ENCODE measurements at places on chromosomes 16 and 17.

- no peak for DNase-seq
These were observed 7.0 kb upstream of the OR2C1 start for GRCh38 chr16:3348547-3349167.

- no peak for DNase-seq
These were observed 1.5 kb downstream of the FLCN start for GRCh38 chr17:17235212-17236174.

- no peak for DNase-seq
These were observed 4.8 kb downstream of the TNP2 start for GRCh38 chr16:11264155-11264832.

GRCh38 chr17:65941356-65941899 lies 250.5 kb downstream of the CEP112 start:
- no peak for DNase-seq

GRCh38 chr16:28548306-28548802 lies 5.4 kb upstream of the SGF29 start:
- DNase-seq: no peak

- DNase-seq: no peak
These were observed 8.1 kb upstream of the DNASE1 start for GRCh38 chr16:3646348-3646920.

DNA sequence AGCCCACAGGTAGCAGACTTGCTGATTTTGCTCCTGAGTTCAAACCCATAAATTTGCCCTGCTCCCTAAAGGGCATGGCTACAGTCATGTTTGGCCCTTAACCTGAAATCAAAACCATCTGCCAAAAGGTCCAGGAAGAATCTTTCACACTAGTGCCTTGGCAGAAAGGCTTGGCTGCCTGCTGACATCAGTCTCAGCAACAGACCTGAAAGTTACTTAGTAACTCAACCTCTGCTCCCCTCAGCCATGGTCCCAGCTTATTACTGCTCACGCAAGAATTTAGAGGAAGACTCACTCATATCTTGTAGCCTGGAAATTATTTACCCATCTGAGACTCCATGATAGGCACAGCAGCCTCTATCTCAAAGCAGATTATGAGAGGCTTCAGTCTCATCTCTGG lies 98.0 kb upstream of the KIF2B start:
- no peak for DNase-seq

GRCh38 chr16:31201582-31202413 lies 762 bp downstream of the PYCARD start:
- DNase-seq: no peak

DNA sequence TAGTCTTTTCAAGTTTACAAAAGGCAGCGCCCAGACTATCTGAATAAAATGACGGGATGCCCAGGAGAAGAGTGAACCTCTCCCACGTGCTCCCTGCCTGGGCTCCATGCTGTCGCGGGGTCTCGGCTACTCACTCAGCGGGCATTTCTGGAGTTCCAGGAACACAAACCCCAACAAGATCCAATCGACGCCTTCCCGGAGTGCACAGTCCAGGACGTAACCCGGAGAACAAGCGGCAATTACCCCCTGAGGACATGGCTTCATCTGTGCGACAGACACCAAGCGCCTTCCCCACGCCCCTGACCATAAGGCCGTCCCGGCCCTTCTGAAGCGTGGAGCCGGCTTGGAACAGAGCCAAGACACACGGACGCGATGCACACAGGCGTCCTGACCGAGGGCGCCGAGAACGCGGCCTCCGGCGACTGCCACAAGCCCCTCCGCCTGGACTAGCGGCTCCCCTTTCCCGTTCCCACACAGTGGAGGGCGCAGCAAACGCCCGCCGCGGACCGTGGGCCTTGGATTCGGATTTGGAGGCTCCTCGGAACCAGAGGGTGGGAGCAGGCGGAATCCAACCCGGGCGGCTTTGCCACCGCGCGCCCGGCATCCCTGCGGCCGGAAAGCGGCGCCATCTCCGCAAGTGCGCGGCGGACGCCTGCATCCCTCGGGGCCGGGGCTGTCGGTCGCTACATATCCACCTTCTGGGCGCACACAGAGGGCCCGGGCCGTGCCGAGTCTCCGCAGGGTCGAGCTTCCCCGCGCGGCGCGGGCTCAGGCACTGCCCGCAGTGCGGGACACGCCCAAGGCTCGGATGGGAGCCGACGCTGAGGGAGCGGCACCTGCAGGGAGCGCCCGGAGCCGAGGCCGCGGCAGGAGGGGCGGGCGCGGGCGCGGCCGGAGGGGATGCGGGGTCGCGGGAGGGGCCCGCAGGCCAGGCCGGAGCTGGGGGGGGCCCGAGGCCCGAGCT lies 725 bp downstream of the ABCA3 start:
- no peak for DNase-seq

GRCh38 chr17:4163951-4164350 lies 21.0 kb downstream of the CYB5D2 start:
- no peak for DNase-seq

DNA sequence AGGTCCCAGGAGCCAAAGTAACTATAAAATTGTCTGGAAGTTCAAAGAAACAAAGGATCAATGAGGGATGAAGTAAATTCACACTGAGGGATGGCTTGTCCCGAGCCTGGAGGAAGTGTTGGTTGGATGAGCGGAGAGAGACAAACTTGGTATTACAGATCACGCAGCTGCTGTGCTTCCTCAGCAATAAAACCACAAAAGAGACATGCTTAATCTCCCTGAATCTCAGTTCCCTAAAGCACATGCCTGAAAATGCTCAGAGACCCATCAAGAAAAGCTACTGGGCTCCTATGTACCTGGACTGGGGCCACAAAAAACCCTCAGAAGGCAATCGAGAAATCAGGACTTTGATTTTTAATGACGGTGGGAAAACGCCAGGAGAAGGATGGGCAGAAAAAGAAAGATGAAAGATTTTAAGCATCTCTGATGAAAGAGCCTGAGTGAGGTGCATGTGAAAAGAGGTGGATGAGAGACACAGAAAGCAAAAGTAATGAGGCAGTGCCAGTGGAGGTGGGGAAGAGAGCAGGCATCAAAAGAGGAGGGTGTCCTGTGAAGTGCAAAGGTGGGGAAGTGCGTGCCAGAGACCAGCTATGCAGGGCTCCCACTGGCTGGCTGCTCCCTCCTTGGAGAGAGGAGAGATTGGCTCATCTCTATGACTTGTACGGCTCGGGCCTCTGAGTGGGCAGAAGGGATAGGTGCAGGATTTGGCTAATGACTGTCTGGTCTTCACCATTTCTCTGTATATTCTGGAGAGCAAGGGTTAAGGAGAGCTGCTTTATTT lies 143.7 kb downstream of the ABCC12 start:
- no peak for DNase-seq

GRCh38 chr16:57940382-57940966 lies 30.5 kb downstream of the CNGB1 start:
- DNase-seq: no peak

DNA sequence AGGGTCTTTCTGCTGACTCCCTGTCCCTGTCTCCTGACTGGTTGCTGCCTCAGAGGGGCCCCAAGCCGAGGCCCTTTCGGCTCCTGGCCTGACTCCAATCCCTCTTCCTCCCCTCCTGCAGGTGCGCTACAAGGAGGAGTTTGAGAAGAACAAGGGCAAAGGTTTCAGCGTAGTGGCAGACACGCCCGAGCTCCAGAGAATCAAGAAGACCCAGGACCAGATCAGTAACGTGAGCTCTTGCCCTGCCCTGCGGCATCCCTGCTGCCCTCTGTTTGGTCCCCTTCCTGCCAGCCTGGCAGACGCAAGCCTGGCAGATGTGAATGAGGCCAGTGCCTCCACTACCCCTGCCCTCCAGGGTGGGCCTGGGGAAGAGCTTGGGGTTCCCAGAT lies 27.1 kb upstream of the LASP1NB start:
- DNase-seq: no peak

DNA sequence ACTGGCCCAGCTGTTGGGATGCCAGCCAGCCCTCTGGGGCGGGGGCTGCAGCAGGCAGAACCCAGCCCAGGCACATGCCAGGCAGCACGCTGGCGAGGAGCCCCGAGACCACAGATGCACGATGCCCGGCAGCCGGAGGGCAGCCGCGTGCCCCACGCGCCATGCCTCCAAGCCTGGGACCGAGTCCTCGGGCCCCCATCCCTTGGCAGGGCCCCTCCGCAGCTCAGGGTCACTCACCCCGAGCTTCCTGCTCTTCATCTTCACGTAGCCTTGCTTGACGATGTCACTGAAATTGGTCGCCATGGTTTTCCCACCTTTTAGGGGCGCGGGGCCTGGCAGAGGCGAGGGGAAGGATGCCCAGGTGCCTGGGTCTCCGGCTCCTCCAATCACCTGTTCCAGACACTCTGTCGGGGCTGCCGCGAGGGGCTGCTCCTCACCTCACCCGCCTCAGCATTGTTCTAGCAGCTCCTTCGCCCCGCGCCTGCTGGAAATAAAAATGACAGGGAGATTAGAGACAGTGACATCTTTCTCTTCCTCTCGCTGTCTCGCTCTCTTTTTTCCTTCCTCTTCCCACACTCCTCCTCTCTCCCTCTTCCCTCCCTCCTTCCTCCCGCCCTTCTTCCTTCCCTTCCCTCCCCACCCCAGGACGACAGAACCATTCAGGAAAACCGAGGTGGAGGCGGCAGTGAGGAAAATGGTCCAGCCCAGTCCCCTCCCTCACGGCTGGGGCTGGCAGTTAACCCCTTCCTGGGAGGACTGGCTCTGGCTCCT lies 6.9 kb downstream of the DOK4 start:
- DNase-seq: peak; percentile 5

DNA sequence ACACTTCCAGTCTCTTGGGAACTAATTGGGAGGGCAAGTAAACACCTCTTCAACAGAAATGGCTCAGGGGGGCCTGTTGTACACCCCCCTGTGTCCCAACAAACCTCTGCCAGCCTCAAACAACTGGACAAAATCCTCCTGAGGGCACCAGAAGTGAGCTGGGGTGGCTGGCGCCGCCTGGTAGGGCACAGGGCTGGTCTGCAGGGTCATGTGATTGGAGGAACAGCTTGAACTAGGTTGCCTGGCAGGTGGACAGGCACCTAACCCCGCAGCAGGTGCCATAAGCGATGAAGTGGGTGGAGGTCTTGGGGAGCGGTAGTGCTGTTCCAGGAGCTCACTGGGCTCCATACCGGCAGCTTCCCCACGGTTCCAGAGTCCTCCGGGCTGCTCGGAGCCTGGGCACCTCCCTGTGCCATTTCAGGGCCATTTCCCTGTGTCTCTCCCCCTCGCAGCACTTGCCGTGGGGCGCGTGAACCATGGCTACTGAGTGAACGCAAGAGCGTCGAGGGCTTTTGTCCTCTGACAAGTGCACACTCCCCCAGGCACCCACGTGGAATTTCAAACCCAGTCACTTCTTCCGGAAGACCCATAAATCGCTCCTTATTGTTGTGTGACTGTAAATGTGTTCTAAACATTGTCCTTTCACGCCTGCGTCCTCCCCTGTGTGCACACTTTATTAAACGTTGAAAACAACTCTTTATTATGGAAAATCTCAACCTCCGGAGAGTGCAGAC lies 101.5 kb downstream of the SEC14L1 start:
- no peak for DNase-seq

- DNase-seq: no peak
These were observed 20.7 kb downstream of the MARCHF10 start for GRCh38 chr17:62787366-62787765.

DNA sequence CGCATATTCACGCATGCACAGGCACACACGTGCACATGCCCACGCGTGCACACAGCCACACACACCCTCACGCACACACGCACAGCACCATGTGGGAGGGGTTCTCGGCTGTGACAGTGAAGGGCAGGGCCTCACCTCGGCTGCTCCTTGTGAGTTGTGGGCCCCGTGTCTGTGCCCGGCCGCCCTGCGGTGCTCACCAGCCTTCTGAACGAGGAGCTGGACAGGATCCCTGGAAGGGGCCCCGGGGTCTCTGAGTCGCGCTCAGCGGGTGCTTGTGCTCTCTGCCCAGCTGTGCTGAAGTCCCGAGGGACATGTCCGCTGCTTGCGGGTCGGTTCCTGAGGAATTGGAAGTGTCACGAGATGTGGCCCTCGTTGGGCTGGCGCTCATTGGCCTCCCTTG lies 16.1 kb downstream of the TSC2 start:
- no peak for DNase-seq

GRCh38 chr16:47562366-47562765 lies 101.2 kb downstream of the PHKB start:
- DNase-seq: no peak

DNA sequence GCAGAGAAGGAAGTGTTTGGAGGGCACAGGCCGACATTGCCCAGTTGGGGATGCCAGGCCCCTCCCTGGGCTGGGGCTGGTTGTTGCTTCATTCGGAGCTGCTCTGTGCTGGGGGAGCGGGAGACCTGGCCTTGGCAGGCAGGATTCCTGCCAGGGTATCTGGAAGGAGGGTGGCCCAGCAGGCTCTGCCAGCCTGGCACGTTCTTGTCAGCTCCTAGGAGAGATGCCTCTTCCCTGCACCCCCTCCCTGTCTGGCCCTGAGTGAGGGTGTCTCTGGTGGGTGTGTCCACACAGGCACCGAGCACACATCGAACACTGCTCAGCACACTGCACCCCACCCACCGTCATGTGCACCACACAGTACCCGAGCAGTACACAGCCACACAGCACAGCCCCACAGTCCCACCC lies 35.2 kb downstream of the ARHGAP23 start:
- DNase-seq: no peak

DNA sequence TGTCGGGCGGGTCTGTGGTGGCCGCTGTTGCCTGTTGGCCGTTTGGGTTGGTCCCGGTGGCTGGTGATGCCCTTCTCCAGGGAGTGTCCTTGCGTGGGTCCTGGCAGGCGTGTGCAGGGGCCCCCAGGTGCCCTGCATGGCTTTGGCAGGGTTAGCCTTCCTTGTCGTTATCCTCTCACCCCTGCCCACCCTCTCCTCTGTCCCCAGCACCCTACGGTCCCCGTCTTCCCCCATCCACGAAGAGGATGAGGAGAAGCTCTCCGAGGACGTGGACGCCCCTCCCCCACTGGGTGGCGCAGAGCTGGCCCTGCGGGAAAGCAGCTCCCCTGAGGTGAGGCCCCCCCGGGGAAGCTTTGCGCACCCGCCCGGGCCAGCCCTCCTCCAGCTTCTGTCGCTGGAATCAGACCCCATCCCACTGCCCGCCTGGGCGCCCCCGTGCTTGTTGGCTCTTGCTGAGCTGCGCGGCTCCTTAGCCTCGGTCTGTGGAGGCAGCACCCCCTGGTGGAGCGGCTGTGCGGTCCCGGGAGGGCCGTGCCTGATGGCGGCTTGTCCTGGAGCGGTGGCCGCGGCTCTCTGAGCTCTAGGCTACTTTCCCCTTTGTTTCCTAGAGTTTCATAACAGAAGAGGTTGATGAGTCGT lies 10.6 kb upstream of the NUDT16L1 start:
- no peak for DNase-seq

- no peak for DNase-seq
These were observed 2.5 kb upstream of the VASN start for GRCh38 chr16:4369007-4369733.
